ENCODE measurements at places on chromosomes 5 and 9.

DNA sequence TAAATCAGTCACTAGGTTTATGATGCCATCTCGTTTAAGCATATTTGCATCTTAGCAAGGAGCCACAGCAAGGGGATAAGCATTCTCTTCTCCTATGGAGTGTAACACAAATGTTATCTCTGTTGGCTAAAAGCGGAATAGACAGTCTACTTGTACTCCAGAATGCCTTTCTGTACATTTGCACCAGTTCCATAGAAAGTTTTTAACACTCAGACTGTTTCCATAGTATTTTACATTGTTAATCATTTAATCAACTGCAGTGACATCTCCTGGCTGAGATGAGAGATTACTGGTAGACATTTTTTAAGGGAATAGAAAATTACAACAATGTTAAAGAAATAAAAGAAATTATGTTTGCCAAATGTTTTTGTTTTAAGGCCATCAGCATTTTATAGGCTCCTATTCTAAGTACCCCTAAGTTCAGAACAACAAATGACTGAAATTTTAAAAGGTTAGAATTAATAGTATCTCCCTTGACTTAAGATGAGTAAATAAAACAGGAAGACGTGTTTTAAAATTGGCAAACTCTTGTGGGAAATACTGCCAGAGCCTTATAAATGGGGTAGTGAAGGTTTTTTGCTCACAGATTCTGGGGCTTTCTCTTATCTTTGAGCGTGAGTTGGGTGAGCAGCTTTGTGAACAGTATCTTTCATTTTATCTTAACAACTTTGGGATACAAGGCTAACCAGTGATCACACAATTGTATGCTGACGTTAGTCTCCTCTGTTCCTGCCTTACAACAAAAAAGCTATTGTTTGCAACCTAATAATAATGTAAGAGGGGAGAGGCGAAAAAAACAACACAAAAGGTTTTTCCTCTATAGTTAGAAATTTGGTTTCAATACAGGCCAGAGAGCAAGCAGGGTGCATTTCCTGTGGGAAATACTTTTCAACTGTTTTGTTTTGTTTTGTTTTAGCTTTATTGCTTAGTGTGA lies 294.3 kb downstream of the FBXL7 start:
- no peak for DNase-seq

GRCh38 chr9:94511134-94511954 lies 43.5 kb upstream of the PCAT7 start:
- DNase-seq = no peak

DNA sequence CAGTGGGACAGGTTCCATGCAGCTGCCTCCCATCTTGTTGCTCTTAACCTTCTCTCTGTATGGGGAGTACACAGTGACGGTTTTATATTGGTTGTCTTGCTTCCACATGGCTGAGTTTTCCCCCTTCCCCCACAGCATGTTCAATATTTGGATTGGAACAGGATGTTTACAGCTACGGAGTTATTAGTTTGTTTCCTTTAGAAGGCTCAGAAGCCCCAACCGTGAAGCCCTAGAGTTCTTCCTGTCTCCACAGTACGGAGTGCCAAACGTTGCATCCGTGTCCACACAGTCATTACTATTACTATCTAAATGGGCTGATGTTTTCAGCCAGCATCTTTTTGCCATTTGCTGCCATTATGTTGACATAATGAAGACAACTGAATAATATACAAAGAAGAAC lies 277.5 kb downstream of the MARCHF11 start:
- no peak for DNase-seq

- no peak for DNase-seq
Observed at GRCh38 chr5:472076-472655, 29.2 kb downstream of the EXOC3 start.

GRCh38 chr5:71957292-71957898 lies 149.9 kb upstream of the MAP1B start:
- DNase-seq = no peak

DNA sequence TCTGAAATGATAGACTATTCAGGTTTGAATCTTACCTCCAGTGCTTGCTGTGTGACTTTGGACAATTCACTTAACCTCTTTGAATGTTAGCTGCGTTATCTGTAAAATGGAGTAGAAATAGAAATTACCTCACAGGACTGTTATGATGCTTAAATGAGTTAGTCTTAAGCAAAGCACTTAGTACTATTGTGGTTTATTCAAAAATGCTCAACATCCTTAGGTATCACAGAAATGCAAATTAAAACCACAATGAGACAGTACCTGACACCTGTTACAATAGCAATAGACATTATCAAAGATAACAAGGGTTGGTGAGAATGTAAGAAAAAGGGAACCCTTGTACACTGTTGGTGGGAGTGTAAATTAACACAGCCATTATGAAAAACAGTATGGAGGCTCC lies 77.6 kb upstream of the FREM1 start:
- DNase-seq = no peak

DNA sequence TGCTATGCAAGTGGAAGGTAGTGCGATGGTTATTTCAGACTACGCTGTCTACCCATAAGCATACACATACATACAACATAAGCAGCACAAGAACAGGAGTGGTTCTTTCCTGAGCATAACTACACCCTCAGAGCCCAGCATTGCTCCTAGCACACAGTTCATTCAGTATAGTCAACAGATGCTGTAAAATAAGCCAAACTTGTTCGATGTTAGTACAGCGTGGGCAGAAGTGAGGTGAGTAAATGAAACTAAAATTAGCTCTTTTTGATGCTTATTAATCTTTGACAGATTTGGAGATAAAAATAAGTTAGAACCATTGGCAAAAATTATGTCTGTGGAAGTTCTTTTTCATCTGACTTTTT lies 47.8 kb downstream of the S1PR3 start:
- DNase-seq = no peak

DNA sequence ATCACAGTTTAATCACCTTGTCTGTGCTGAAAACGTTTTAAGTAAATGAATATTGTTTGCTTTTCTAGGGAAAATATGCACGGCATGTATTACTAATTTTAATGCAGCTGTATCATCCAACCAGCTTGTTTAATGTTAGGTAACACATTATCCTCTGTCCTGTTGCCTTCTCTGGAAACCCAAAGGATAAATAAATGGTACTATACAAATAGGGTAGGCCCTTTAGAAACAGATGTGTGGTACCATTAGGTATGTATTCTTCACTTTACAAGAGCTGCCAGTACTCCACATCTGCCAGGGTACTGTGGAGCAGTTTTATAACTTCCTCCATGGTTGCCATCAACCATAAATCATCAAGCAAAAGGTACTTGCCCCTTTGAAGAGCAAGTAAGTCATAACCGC lies 42.9 kb downstream of the FAF2 start:
- DNase-seq = no peak

DNA sequence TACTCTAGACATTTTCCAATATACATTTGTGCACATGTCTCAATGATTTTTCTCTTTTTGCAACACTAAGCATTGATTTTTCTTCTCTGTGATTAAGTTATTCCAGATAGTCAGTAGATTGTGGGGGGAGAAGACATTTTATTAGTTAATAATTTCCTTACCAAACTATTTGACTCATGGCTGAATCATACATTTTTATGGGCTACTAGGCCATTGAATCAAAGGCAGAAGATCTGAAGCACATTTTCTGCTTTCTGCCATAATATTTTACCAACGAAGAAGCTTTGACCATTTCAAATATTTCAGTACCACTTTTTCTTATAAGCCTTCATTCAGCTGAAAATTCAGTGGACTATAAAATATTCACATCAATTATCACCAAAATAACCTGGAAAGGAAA lies 175.6 kb downstream of the IRX2 start:
- DNase-seq = no peak

DNA sequence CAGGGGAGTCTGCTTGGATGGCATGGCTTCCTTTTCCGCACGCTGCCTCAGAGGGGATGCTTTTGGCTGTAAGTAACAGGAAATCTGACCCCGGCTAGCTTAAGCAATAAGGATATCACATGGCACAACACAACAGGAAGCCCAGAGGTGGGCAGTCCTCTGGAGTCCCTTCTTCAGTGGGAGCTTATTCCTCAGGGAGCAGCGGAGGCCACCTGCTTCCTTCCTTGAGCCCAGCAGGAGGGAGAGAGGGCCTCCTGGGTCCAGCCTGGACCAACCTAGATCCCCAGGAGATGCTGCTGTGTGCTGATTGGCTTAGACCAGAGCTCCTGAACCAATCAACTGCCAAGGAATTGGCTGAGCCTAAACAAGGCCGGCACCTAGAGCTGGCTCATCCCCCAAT lies 66.3 kb downstream of the C9orf50 start:
- no peak for DNase-seq

DNA sequence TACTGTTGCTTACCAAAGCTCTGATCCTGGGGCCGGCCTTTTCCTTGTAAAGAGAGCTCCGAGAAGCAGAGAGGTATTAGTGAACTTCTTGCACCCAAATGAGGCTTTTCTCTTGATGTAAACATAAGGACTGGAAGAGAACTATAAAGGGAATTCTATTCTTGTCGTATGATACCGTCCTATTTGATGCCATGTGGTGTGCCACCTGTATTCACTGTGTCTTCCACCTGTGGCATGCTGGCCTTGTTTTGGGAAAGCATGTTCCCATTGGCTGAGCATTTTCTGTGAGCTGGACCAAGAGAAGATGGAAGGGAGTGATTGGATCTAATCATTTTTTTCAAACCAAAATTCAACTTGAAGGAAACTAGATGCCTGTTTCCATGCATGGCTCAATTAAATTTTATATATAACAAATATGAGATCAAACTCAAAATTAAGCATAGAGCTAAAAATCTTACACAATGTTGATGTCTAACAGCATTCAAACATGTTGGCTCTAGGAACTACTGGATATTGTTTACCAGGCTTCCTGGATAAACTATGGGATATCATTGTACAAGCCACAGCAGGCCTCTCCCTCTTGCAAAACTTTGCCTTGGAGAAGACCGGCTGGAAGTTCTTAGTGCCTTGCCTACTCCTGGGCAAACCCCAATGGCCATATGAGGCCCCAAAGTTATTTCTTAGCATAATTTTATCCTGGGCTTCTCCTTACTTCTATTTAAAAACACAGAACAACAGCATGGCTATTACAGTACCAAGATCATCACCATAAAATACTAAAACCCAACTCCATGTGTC lies 115.3 kb downstream of the TSSK1B start:
- no peak for DNase-seq

GRCh38 chr9:122221183-122221811 lies 7.5 kb downstream of the LHX6 start:
- DNase-seq = no peak

Data from suppressor macrophage treated with lipopolysaccharide for 1 hour (primary cell).